CD4-positive, alpha-beta T cell treated with Interleukin-17A for 1 hour (primary cell): ENCODE measurements at places on chromosomes 12 and 14.

GRCh38 chr14:54040846-54041245 is 84.2 kb upstream of the BMP4 start:
- DNase-seq, result no peak

GRCh38 chr12:34597548-34598351 is 575.5 kb downstream of the ALG10 start:
- DNase-seq, result no peak

- DNase-seq, result no peak
Observed at GRCh38 chr14:41606282-41606531, 469 bp upstream of the LRFN5 start.

- peak; percentile 23 for DNase-seq
Observed at GRCh38 chr14:39628087-39628486, 195.9 kb upstream of the FBXO33 start.

DNA sequence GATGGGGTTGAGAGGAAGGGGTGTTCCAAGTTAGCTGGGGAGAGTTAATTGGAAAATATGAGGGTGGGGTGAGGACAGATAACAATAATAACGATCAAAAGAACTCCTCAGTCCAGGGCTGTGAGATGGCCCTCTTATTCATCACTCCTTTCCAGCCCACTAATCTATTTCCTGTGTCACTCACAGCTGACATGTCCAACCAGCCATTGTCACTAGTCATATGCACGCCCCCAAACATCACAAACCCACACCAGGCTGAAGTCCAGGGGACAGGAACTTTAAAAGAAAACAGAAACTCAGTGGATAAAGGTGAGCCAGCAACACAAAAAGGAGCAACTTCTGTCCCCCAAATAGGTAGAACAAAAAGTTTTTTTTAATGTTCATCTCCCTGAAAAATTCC is 911 bp downstream of the CALCOCO1 start:
- peak; percentile 19 for DNase-seq

GRCh38 chr12:4441355-4442335 is 4.0 kb downstream of the FGF6 start:
- DNase-seq, result no peak

- no peak for DNase-seq
Observed at GRCh38 chr12:51428256-51428655, 3.6 kb downstream of the SLC4A8 start.

DNA sequence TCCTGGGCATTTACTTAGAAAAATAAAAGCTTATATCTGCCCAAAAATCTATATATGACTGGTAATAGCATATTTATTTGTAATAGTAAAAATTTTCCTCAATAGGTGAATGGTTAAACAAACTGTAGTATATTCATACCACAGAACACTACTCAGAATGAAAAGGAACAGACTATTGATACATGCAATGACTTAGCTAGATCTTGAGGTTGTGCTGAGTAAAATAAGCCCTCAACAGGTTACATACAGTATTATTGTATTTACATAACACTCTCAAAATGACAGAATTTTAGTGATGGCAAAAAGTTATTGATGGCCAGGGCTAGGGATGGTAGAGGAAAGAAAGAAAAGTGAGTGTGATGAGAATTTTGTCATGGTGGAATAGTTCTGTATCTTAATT is 178.4 kb downstream of the BMP4 start:
- DNase-seq, result no peak

- DNase-seq, result no peak
Observed at GRCh38 chr12:64735442-64735841, 23.8 kb downstream of the GNS start.

GRCh38 chr12:67154901-67155300 is 114.3 kb upstream of the CAND1 start:
- DNase-seq, result no peak

GRCh38 chr12:116373572-116374206 is 96.2 kb upstream of the MED13L start:
- DNase-seq, result no peak

DNA sequence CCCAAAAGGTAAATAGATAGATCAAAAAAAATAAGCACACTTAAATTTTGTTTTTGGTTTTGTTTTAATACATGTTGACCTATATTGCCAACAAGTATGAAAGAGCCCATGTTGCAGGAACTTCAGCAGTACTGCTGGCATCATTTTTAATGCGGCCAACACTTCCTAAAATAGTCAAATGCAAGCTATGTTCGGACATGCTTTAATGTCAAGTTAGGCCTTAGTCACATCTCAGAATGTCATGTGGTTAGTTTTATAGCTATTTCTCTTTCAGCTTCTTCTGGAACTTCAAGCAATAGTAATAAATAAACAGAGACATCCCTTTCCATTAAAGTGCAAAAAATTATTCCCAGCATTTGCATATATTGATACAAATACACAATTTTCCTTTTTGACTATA is 153.4 kb downstream of the PIK3C2G start:
- no peak for DNase-seq

- DNase-seq, result no peak
Observed at GRCh38 chr12:18008642-18009041, 81.4 kb downstream of the RERGL start.

GRCh38 chr14:96176275-96176674 is 28.4 kb upstream of the BDKRB2 start:
- DNase-seq, result no peak

DNA sequence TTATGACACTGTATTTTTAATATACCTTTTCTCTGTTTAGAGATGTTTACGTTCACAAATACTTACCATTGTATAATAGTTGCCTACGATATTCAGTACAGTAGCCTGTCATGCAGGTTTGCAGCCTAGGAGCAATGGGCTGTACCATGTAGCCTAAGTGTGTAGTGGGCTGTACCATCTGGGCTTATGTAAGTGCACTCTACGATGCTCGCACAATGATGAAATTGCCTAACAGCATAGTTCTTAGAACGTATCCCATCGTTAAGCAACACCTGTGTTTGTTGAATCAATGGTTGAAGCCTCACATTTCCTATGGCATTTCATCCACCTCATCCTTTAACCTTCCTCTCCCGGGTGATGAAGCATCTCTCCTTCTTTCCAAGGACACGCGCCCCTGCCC is 12.5 kb upstream of the EML1 start:
- no peak for DNase-seq

- DNase-seq, result no peak
Observed at GRCh38 chr12:27493260-27493940, 30.6 kb upstream of the PPFIBP1 start.

- no peak for DNase-seq
Observed at GRCh38 chr14:56648508-56649301, 69.1 kb downstream of the TMEM260 start.

DNA sequence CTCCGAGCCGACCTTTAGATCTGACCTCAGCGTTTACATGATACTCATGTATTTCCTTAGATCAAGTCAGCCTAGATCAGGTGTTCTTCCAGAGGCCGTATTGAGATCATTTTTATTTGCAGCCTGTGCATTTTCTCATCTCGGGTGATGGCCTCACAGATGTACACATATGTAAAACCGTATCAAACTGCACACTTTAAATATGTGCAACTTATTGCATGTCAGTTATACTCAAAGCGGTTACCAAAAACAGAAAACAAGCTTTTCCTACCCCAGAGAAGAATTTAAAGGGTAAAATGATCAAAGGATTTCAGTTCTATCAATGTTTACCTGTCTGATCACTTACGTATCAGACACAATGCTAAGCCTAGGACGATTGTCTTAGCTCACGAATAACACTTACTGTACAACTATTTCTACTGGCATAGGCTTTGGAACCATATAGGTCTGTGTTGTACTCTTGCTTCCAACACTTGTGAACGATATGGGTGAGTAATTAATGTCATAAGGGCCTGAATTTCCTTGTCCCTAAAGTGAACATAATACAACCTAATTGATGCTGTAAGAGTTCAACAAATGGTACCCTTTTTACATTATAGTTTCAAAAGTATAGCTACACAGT is 628 bp upstream of the LLPH start:
- DNase-seq, result peak; percentile 8

DNA sequence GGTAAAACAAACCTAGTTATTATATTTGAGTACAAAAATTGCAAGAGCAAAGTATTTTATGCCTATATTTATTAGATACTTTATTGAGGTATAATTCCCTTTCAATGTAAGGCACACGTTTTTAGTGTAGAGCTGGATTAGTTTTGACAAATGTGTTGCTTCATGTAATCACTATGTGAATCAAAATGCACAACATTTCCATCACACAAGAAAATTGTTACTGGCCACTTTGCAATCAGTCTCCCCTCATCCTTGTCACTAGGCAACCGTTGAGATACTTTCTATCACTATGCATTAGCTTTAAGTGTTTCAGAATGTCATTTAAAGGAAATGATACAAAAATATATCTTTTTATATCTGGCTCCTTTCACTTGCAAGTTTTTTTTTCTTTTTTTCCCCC is 531.0 kb downstream of the CCER1 start:
- DNase-seq, result no peak

DNA sequence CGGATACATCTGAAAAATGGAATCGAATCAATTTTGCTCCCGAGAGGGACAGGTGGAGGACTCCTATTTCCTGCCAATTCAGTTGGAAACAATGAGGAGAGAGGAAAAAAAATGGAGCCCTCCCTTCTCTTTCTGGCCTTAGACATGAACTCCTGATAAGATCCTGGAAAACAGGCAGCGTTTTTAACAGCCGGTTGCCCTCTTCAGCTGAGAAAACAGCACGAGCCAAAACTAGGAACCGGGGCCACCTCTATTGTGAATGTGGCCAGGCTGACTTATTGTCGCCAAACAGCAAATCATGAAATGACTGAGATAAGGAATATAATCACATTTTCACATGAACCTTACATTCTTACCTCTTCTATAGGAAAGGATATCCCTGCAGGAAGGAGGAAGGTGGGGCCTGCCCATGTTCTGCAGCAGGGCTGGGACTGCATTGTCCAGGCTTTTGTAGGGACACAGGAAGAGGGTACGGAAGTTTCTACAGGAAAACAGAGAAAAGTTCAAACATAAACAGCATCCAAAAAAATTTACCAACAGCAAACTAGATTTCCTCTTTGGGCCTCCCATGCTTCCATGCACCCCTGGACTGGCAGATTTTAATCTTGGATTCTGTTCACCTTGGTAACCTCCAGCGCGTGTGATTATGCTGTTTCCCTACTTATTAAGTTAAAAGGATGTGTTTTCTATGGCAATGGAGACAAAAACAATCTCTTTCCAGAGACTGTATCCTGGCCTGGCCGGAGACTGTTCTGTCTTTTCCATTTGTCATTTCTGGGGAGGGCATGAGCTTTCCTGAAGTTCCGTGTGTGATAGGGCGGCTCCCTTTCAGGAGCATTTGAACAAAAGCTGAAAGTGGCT is 29.0 kb upstream of the ELK3 start:
- DNase-seq, result no peak

DNA sequence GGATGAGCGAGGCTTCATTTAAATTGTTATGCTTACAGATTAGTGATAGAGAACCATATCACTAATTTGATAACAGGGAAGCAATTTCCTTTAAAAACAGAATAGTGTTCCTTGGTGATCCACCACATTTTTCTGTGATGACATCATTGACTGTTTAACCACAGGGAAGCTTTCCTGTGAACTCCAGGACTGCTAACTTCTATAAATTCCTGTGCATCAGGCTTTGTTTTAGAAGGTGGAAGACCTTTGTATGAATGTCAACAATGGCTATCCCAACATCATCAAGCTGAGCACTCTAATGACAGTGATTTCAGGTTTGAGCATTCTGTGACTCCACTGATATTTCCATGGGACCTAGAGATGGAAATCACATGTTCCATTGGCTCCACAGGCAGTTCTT is 177.1 kb downstream of the RMST start:
- DNase-seq, result no peak

- DNase-seq, result no peak
Observed at GRCh38 chr12:32501835-32502333, 102.5 kb downstream of the FGD4 start.

DNA sequence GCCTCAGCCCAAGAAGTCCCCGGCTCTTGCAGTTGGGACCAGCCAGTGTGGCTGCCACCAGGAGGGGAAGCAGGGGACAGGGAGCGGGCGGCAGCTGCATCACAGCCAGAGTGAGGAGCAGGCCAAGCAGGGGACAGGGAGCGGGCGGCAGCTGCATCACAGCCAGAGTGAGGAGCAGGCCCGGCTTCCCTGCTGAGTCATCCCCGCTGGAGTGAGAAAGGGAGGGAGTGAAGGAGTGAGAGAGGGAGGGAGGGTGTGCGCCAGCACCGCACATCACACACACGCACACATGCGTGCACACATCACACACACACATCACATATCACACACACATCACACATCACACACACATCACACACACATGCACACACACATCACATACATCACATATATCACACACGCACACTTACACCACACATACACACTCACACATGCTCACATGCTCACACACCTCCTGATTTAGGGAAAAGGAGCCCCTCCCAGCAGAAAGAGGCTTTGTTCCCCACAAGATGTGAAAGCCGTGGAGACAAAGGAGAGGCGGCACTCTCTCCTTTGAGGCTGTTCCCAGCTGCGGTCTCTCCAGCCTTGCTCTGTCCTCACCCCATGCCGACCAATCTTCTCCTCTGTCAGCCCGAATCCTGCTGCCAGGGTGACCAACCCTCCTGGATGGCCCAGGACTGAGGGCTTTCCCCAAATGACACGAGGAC is 16.7 kb upstream of the ZDHHC22 start:
- DNase-seq, result no peak

DNA sequence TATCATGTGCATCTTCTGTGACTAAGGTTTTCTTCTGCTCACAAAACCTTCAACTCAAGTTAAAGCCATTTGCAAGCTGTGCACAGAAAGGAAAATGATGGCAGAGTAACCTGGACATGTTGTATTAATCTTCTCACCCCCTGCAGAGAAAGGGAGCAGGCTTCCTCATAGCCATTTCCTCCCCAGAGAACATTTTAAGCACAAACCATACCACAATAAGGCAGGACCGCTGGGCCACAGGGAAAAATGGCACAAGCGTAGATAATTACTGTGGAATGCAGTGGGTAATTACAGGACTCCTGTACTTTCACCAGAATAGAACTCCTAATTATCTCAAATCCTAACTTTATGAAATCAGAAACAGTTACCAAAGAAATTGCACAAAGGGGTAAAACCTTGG is 215.7 kb downstream of the KIF21A start:
- no peak for DNase-seq

- DNase-seq, result no peak
Observed at GRCh38 chr14:94805680-94806288, 35.9 kb upstream of the GSC start.
